ENCODE measurements at places on chromosomes 4 and X.

GRCh38 chrX:8565729-8566128, 101.1 kb downstream of the VCX3B start:
- DNase-seq: no peak

DNA sequence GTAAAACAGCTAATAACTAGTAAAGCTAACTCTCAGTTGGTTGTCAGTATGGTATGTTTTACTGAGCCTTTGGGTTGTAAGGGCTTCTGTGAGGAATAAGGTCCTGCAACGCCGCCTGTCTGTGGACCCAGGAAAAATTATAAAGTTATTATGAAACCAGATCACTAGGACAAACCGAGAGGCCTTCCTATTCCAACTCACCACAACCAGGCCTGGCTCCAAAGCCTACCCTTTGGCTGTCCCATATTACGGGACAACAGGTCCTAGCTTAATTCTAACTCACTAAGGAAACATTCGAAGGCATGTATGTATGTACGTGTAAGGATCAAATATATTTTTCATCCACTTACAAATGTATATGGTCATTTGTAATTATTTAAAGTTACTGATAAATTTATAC, 1.4 kb downstream of the ANKRD17 start:
- peak; percentile 2 for DNase-seq

- peak; percentile 5 for DNase-seq
Measured at GRCh38 chrX:115898382-115899001, 272.1 kb upstream of the AGTR2 start.

DNA sequence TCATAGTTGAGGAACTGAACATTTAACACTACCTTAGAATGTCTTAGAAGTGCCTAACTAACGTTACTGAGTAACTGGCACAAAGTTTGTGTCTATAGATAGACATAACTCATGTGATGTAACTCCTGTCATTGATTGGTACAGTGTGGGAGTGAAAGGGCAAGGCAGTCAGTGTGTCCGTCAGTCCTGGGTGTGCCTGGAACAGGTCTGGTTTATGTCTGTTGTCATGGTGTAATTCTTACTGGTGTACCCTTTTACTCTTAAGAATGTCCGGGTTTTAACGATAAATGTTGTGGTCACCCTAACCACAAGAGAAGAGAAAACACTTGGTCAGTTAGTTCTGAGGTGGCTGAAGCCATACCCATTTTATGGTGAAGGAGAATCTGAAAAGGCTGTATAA, 93.1 kb upstream of the ESX1 start:
- no peak for DNase-seq

GRCh38 chr4:75878246-75878756, 24.0 kb downstream of the PPEF2 start:
- DNase-seq: no peak

Measured in hypothalamus (tissue), 51 donors.